Activated CD4-positive, alpha-beta T cell treated with anti-CD3 and anti-CD28 coated beads for 48 hours (primary cell): ENCODE measurements at places on chromosomes 2 and 18.

DNA sequence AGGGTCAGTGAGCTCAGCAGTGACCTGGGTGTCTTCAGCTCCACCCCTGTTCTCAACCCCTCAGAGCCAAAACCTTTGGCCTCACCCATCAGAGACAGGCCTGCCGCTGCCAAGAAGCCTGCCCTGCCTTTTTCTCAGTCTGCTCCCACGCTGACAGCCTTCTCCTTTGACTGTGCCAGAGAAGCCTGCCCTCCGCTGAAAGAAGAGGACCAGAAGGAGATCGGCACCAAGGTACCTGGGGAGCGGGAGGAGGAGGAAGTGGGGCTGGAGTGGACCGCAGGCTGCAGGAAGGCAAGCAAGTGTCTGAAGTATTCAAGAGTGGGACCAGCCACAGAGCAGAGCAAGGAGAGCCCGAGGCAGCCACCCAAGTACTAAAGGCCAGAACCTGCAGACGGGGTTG is 33.2 kb downstream of the TOGARAM2 start:
- DNase-seq = peak; percentile 58

- no peak for DNase-seq
These were observed 164.5 kb downstream of the PMAIP1 start for GRCh38 chr18:60064271-60064670.

GRCh38 chr2:144233317-144233716 is 286.6 kb downstream of the ZEB2 start:
- DNase-seq = no peak

DNA sequence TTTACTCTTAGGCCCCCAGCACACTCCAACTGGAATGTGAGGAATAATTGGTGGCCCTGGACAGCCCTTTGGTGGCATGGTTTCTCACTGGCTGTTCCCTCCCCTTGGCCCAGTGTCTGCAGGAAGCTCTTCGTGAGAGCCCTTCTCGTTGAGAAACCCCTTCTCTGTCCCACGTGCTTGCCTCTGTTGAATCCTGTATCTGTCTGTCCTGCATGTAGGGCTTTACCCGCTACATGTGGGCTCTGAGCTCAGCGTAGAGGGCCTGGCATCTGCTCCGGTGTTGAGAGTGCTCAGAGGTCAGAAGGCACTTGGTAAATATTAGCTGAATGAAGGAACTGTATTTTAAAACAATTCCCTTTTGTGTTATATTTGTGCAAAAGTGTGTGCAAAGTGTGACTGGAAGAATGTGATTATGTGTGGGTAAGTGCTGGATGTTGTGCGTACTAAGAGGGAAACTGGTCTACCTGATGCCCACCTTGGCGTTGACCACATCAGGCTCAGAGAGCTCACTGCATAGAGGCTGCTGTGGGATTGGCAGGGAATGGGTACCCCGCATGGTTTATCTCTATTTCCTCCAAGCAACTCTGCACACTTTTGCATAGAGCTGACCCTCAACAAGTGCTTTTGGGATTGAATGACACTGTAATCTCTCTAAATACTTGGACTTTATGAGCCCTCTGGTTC is 40.0 kb downstream of the RNF144A start:
- DNase-seq = no peak

DNA sequence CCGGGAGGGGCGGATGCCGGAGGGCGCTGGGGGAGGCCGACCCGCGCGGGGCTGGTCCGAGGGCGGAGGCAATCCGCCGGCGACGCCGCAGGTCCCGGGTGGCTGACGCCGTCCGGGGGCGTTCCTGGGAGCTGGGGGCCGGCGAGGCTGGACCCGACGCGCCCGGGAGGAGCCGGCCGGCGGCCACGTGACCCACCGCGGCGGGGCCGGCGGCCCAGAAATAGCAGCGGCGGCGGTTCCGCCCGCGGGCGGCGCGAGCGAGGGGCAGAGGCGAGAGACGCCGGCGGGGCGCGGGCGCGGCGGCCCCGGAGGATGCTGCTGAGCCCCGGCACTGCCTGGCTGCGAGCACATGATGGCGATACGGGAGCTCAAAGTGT is at the start of gene RAB31:
Gene RAB31 (plus strand): TSS at position 245 of the 377 bp plus-strand sequence. CDS start 105 bp downstream, at position 350.
- DNase-seq = peak; percentile 17

DNA sequence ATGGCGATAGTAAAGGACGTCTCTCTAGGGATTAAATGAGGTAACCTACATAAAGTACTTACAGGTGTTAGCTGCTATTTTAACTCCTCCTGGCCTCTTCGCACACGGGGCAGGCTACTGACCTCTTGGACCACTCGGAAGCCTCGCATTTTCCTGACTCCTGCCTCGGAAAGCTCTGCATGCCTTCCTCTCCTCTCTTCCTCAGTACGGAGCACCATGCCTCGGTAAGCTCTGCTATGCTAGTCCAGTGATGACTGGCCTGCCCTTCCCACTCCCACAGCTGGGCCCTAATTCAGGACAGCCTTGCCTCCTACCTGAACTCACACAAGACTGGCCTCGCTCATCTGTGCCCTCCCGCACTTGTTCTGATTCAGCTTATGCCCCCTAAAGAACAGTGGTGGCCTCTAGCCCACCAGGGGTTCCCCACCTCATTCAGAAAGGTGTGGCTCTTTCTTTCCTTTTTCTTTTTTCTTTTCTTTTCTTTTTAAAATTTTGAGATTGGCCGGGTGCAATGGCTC is 22.7 kb upstream of the HPCAL1 start:
- no peak for DNase-seq

- DNase-seq = no peak
These were observed 175.9 kb upstream of the KLHL29 start for GRCh38 chr2:23209059-23209458.

GRCh38 chr2:119732601-119733164 is 27.0 kb upstream of the PTPN4 start:
- DNase-seq = no peak

DNA sequence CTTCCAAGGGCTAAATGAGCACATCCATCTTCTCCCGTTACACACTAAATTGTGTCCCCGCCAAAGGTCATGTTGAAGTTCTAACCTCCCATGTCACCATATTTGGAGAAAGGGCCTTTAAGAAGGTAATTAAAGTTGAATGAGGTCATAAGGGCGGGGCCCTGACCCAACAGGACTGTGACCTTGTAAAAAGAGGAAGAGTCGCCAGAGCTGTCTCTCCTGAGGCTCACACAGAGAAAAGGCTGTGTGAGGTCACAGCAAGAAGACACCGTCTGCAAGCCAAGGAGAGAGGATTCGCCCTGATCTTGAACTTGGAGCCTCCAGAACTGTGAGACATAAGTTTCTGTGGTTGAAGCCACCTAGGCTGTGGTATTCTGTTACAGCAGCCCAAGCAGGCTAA is 24.1 kb downstream of the TRABD2A start:
- DNase-seq = peak; percentile 67

- DNase-seq = peak; percentile 31
These were observed 116.4 kb upstream of the NYAP2 start for GRCh38 chr2:225282858-225283710.

- DNase-seq = no peak
These were observed 35.2 kb downstream of the CPO start for GRCh38 chr2:206974551-206974950.

- peak; percentile 64 for DNase-seq
These were observed 24.4 kb downstream of the ZNF892 start for GRCh38 chr2:95231723-95232122.

DNA sequence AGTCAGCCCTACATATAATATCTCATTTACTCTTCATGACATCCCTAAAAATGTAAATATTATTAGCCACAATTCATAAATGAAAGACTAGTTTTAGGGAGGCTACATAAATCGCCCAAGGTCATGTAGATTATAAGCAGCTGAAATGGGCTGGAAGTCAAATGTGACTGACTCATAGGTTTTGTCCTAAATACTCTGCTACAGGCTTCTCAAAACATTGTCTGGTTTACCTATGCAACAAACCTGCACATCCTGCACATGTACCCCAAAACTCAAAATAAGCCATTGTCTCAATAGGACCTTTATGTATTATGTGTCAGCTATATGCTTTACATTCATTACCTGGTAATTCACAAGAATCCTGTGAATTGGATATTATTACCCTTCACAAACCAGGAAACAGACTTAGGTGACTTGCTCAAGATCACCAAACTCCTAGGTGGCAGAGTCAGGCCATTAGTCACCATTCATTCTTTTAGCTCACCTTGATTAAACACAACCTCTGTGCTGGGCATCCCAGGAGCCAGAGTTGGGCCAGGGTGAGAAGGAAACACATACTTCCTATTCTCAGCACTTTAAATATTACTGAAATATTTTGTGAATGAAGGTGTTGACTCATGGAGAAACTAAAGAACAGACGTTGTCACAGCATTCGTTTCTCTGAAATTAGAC is 69.4 kb upstream of the CPO start:
- DNase-seq = no peak

- no peak for DNase-seq
These were observed 428 bp upstream of the MAP3K20 start for GRCh38 chr2:173075056-173075780.

GRCh38 chr18:32244881-32245280 is 55.0 kb downstream of the MEP1B start:
- no peak for DNase-seq

DNA sequence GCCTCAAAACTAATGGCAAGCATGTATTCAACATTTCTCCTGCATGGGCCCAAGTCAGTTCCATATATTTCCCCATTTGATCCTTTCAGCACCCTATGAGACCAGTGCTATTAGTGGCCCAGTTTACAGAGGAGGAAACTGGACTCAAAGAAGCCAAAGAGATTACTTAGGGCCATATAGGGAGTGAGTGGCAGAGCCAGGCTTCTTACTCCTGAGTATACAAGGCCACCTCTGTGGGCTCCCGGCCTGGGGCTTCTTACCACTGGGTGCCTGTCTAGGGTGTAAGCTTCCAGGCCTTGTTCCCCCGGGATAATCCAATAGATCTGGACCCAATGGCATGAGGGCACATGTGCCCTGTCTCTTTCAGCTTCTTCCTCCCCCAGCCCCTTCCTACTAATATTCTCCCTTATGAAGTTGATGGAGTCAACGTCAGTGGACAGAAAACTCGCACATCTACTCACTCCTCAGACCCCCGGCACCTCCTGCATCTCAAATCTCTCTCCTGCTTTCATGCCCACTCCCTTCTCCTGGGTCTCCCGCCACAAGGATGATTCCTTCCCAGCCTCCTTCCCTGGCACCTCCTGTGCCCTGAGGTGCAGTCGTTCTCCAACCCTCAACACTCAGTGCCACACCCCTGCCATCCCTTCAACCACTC is 222.6 kb downstream of the ANAPC1 start:
- no peak for DNase-seq

GRCh38 chr2:130759906-130760753 is 4.8 kb downstream of the AMER3 start:
- no peak for DNase-seq

- peak; percentile 60 for DNase-seq
These were observed at the start of gene GREB1L for GRCh38 chr18:21242141-21242779. GREB1L (plus strand) TSS chr18:21242232; CDS start chr18:21383519, 141,287 bp downstream.

DNA sequence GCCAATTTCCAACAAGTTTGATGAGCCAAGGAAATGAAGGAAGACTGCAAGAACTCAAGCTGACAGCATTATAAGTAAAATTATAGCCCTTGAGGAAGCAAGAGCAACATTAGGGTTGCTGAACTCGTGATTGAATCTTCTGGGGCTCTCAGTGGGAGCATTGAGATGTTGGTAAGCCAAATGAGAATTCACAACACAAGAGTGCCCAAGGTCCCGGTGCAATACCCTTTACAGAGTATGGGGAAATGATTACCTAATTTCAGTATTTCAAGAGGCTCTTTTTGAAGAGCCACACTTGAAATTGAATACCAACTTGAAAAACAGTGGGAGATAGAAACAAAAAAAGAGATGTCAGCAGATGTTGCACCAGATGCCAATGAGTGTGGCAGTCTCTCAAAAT is 554.5 kb downstream of the STK39 start:
- DNase-seq = no peak

- no peak for DNase-seq
These were observed 90.8 kb downstream of the METTL4 start for GRCh38 chr18:2480536-2480935.

- DNase-seq = no peak
These were observed 27.1 kb upstream of the BARD1 start for GRCh38 chr2:214836568-214836967.

DNA sequence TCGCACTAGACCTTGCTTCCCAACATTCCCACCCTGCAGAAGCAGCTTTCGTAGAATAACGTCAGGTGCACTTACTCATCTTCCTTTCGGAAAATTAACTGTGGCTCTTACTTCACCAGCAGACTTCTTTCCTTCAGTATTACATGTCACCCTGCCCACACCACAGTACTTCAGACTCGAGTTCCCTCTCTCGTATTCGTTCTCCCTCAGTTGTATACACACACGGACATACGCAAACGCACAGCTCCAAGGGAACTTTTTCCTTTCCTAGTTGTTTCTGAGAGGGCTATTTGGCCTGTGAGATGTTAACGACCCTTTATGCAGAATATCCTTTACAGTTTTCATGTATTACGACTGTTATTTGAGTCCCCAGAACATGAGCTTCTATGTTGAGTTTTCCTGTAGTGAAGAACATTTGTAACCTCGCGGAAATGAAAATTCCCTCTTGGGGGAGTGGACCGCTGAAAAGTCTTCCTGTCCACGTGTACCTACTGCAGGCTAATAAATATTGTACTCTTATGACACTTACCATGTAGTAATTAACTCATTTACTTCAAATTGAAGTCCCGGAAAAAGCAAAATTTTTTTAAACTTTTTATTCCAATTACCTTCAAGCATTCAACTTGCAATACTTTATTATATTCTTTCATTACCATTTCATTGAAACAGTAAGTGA is 908 bp downstream of the ERLEC1 start:
- peak; percentile 13 for DNase-seq

GRCh38 chr2:67465623-67466022 is 68.5 kb downstream of the ETAA1 start:
- DNase-seq = no peak

GRCh38 chr2:167187978-167188967 is 300.0 kb downstream of the XIRP2 start:
- no peak for DNase-seq

- DNase-seq = peak; percentile 53
These were observed 62.2 kb upstream of the PMAIP1 start for GRCh38 chr18:59837586-59837985.

DNA sequence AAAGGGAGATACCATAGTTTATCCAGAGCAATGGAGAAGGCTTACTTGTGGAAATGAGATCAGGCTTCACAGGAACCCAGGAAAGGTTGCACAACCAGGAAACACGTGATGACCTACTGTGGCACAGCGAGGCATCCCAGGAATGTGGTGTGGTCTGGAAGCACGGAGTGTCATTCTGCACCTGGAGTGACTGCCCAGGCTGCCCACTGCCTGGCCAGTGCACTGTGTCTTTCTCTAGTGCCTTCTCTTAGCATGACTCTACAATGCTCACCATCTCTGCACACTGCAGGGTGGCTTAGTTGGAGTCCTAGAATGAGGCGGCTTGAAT is 48.9 kb downstream of the CHST9 start:
- no peak for DNase-seq

- no peak for DNase-seq
These were observed 360.6 kb downstream of the CYRIA start for GRCh38 chr2:16304876-16305590.

GRCh38 chr2:224359569-224359968 is 42.3 kb downstream of the FAM124B start:
- peak; percentile 24 for DNase-seq

- peak; percentile 78 for DNase-seq
These were observed 522 bp upstream of the ZNF407 start for GRCh38 chr18:74597034-74597661.

GRCh38 chr2:111117598-111118480 is 2.9 kb upstream of the BCL2L11 start:
- peak; percentile 58 for DNase-seq
